ENCODE measurements at places on chromosomes 2 and 18. TPM values are rescaled to one million over a fixed set of nuclear protein-coding genes. Genes with fewer than 3 reads are reported as not detected.

DNA sequence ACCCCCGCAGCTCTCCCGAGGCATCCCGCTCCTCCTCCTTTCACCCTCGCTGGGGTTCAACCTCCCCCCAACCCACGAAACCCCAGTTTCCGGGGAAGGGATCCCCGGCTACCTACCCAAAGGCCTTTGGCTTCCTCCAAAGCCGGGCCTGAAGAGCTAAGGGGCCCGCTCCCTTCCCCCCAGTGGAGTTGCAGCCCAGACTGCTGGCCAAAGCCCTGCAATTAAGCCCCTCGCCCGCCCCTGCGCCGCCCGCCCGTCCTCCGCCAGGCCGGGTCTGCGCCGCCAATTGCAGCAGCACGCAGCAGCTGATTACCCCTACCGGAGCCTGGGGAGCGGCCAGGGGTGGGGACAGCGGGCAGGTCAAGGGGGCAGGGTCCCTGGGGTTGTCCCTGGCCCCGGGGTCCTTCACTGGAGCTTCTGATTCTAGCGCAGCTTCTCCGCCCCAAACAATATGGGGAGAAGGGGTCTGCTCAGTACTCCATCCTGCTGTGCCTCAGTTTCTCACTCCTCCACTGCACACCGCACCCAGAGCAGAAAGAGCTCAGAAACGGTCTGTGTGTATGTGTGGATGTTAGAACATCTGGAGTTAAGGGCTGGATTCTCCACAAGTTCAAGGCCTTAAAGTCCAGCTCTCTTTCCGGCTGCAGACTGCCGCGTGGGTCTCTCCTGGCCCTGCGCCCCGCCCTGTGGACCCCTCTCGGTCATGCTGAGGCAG is 16.9 kb downstream of the WNT10A start:
- no peak for DNase-seq

Gene TTC27
- polyA plus RNA-seq = 10.9 TPM

GRCh38 chr18:27793013-27793785 is 383.7 kb downstream of the CDH2 start:
- no peak for DNase-seq

GRCh38 chr2:79437433-79438267 is 75.2 kb upstream of the CTNNA2 start:
- no peak for DNase-seq

GRCh38 chr2:153497938-153498629 is 19.5 kb upstream of the RPRM start:
- no peak for DNase-seq

Gene STAT1
- 77.8 TPM for polyA plus RNA-seq

DNA sequence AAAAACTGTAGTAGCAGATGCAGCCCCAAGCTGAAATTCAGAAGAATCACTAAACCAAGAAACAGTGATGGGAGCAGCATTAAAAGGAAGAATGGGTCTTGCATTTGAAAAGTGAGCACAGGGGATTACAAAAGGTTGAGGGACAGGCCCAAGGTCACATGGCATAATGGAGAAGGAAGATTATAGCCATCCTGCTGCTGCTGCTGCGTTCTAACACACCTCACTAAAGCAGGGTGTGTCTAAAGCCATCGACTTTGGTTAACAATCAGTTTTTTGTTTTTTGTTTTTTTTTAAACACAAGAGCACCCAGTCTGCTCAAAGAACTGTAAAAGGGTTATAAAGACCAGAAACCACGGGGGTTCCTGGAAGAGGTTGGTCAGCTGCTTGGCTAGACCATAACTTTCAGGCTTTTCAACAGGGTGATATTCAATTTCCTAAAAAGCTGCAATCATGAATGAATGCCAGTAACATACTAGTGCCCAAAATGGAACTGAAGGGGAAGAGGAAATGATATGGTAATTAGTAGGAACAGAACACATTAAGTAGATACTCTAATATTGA is 102.6 kb downstream of the MYO5B start:
- DNase-seq = no peak

DNA sequence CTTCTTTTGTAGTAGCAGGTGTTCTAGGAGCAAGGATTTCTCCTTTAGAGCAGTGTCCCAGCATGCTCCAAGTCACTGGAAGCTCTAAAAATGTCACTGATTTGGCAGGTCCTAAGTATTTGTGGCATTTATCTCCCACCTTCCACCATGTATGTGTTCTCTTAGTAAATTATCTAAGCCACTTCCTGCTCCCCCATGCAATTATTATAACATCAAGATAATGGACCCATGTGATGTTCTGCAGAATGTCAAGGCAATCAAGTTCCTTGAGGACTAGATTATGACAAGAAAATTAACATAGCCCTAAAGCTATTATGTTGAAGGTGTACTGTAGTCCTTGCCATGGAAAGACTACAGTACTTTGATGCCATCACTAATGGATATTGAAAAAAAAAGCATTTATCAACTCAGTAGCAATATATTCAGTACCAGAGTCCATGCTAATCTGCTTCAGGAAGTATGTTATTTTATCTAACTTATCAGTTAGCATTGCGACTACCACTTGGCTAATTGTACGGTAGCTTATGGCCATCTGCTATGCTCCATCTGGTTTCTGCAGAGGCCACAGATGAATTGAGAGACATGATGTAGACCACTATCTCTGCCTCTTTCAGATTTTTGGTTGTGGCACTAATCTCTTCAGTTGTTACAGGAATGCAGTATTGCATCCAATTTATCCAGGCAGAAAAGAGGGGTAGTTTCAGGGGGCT is 56.7 kb downstream of the GPR39 start:
- no peak for DNase-seq

GRCh38 chr18:11719621-11720020 is 30.6 kb downstream of the GNAL start:
- no peak for DNase-seq

- no peak for DNase-seq
These were observed 29.2 kb upstream of the ALLC start for GRCh38 chr2:3628800-3629199.

DNA sequence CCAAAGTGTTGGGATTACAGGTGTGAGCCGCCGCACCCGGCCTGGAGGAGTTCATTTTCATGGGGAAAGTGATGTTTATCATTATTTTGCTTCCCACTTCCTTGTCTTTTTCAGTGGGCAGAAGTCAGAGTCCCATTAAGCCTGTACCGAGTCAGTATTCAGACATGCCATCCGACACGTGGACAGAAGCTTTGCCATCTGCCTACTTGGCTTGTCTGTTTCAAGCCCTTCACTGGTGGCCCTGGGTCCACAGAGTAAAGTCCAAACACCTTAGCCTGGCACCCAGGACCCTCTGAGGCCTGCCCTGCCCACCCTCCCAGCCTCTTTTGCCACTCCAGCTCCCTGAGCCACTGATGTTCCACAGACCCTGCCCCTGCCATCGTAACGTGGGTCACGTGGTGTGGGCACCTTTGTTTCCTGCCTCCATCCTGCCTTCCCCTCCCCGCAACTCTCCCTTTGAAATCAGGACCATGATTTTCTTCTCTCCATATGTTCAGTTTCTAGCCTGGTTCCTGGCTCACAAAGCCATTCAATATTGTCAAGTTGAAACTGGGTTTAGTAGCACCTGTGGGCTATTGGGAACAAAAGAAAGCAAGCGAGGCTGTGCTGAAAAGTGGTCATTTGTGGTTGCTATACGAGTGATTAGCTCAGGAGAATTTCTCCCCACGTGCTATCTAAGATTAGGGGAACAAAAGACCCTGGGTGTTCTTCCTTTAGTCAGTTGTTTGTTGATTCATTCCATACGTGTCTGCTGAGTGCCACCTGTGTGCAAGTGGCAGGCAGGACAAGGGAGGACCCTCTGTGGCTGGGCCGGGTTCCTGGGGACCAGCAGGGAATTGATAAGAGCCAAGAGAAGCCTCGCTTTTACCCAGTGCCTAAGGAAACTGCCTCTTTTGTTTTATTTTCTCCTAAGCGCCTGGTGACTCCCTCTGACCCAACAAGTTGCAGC is 5.1 kb upstream of the ODC1 start:
- DNase-seq = no peak

DNA sequence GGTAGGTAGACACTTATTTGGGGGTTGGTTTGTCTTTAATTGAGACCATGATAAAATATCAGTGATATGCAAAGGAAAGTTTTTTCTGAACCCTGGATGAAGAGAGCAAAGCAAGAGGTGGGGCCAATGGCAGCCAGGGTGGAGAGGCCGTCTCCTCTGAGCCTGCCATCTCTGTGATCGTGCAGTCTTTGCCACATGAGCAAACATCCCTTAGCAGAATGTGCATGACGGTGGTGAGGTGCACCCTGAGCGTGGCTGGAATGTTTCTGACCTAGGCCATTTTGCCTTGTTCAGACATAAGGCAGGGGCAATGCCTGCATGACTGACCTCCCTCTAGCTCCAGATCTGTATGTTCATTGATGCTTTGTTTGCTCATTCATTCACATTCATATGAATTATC is 6.0 kb downstream of the NCK2 start:
- no peak for DNase-seq

GRCh38 chr2:36044411-36044810 is 311.2 kb upstream of the CRIM1 start:
- no peak for DNase-seq

Gene POTEJ
- 0.02 TPM for polyA plus RNA-seq

DNA sequence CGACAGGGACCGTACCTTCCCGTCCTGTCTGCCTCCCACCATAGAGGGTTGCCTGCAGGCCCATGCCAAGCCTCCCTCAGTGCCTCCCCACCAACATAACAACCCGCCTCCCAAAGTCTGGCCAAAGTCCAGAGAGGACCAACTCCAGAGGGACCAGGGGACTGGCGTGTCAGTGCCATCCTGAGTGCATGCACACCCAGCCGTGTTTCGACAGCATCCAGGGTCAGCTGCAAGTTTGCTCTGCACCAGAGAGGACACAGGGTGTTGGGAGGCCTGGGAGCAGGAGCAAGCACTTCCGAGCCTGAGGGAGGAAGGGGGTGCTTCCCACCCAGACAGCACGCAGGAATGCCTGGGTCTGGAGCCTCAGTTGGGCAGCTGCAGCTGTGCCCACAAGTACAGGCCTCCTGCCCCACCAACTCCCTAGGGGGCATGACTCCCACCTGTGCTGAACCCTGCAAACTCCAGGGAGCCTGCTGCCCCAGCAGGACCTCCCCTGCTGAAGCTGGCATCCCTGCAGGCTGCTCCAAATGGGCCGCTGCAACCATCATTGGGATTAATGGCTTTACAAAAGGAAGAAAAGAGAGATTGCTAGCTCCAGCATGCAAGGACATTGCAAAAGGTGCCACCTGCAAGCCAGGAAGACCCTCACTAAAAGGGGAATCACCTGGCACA is 618.1 kb upstream of the FSHR start:
- DNase-seq = no peak

- DNase-seq = no peak
These were observed 167.0 kb downstream of the INSIG2 start for GRCh38 chr2:118255301-118255700.

- no peak for DNase-seq
These were observed 146.6 kb downstream of the RDH14 start for GRCh38 chr2:18413676-18414396.

DNA sequence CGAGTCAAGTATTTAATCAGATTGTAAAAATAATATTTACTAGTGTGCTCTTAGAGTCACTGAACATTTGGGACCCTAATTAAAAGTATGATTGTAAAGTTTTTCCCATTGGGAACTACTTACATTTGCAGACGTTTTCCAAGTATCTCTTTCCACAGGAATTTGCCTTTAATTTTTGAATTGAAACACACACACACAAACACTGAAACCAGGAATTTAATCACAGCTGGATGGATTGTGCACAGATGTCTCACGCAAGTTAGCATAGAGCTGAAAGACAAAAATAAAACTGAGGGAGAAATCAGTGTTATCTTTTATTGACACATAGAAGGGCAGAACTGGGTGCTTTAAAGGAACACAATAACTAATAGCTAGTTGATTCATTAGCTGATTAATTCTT is 230.7 kb downstream of the RND3 start:
- no peak for DNase-seq

GRCh38 chr2:47075361-47076125 is 79.6 kb downstream of the STPG4 start:
- no peak for DNase-seq

DNA sequence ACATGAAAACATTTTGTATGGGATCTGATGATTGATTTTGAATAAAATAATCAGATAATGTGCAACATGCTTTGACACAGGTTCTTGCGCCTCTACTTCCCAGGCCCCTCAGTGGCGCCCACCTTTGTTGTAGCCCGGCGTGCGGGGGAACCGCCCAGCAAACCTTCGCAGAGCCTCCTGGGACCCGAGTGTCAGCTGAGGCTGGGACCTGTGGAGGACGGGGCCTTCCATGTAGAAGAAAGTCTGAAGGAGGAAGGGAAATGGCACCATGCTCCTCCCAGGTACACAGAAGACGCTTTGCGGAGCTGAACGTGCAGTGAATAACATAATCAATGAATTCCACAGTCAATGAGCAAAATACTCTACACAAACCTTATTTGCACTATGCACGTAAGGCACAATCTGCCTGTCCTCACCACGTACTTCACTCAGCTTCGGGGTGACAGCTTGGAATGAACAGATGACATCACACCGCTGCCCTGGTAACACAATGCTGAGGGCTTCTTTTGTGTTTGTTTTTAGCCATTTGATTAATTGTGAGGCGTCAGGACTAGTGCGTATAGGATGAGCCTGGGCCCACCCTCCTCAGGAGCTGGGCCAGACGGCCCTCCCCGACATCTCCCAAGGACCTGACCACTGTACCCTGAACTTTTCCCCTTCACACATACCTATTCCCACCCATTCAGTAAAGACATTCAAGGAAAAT is 78.1 kb downstream of the TWIST2 start:
- DNase-seq = no peak

Gene DIPK1C
- polyA plus RNA-seq = 26.4 TPM

DNA sequence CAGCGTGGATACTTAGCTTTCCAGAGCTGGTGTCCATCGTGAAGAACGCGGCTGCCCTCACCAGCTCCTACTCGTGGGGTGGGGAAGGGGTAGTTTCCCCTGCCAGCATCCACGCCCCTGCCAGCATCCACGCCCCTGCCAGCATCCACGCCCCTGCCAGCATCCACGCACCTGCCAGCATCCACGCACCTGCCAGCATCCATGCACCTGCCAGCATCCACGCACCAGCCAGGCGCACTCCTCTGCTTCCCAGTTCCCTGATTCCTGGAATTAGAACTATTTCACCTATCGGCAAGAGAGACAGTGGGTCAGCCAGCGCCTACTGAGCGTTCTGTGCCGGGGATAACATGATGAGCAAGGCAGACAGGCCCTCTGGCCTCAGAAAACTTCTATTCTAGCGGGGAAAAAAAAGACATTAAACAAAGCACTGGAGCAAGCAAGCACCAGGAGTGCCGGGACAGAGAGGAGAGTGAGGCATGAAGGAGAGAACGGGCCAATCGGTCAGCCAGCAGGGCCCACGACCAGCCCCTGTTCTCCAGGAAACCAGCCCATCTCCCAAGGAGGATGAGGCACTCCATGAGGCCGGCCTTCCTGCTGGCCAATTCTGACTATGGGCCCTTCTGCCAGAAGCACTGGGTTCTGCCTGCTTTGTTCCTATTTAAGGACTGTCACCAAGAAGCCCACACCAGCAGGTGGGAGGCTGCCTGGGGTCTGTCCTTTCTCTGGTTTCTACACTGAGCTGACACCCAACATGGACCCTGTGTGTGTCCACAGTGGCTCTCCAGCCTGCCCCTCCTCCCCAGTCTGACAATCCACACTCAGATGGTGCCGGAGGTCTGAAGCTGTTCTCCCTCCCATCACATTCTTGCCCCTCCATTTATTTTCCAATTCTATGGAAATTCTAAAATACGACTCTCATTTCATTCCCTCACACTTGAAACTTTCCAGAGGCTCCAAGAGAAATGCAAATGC is 78.4 kb upstream of the SALL3 start:
- DNase-seq = no peak

- no peak for DNase-seq
These were observed 131.8 kb upstream of the HS6ST1 start for GRCh38 chr2:128450211-128451024.

Gene TRIM43
- 1.5 TPM for polyA plus RNA-seq

- no peak for DNase-seq
These were observed 151.5 kb downstream of the UPP2 start for GRCh38 chr2:158253170-158253569.

Gene GRHL1
- 7.9 TPM for polyA plus RNA-seq

Measured in thymus (tissue), 14 donors.